ENCODE measurements at places on chromosomes 12 and 14.
A peak's percentile ranks its signal among the peaks of the same experiment; 100 is the strongest.

GRCh38 chr12:122137229-122137628 is 36.8 kb downstream of the IL31 start:
- no peak for DNase-seq

DNA sequence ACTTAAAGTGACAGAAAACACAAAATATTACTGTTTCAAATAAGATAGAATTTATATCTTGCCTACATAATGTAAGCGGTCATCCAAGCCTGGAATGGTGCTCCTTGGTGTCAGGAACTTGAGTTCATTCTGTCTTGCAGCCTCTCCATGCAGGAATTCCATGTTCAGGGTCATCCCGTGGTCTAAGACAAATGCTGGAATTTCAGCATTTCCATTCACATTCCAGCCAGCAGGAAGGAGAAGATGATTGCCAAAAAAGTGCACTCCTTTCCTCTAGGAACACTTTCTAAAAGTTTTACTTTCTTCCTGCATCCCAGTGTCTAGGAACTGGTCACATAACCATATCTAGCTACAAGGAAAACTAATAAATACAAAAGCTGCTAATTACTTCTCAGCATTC is 106.3 kb downstream of the PTPRO start:
- no peak for DNase-seq

- DNase-seq: no peak
Observed at GRCh38 chr12:9760699-9761418, at the start of gene CD69. CD69 (minus strand) TSS chr12:9760901; CDS start chr12:9760820, 81 bp downstream.

GRCh38 chr14:94121485-94121884 is 7.9 kb downstream of the IFI27L2 start:
- DNase-seq: no peak

GRCh38 chr12:79121486-79121885 is 256.9 kb downstream of the SYT1 start:
- no peak for DNase-seq

- no peak for DNase-seq
Observed at GRCh38 chr12:92794814-92795213, 92.0 kb downstream of the PLEKHG7 start.

GRCh38 chr14:61033054-61033453 is 52.0 kb downstream of the SLC38A6 start:
- no peak for DNase-seq

GRCh38 chr12:113115455-113116126 is 20.0 kb downstream of the RASAL1 start:
- no peak for DNase-seq

DNA sequence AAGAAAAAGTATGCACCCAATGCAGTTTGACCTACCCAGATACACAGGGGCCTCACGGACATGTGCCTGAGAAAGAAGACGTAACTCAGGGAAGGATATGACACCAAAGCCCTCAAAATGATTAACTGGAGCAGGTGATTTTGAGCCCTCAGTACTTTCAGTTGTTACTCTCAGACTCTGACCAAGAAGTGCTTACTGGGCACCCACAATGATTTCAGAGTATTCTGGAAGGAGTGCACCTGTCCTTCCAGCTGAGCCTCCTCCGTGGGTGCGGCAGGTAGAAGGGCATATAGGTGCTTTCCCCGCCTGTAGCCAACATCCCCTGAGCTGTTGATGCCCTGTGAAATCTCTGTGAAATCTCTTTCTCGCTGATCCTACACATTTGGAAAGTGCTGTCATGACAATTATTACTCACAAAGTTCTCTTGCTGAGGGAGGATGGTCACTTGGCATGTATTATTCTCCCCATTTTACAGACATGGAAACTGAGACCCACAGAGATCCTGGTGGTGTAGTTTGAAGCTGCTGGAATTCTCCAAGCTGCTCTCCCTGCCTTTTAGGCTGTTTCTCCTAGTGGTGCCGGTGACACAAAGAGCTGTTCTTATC is 154.3 kb upstream of the CCND2 start:
- DNase-seq: no peak

DNA sequence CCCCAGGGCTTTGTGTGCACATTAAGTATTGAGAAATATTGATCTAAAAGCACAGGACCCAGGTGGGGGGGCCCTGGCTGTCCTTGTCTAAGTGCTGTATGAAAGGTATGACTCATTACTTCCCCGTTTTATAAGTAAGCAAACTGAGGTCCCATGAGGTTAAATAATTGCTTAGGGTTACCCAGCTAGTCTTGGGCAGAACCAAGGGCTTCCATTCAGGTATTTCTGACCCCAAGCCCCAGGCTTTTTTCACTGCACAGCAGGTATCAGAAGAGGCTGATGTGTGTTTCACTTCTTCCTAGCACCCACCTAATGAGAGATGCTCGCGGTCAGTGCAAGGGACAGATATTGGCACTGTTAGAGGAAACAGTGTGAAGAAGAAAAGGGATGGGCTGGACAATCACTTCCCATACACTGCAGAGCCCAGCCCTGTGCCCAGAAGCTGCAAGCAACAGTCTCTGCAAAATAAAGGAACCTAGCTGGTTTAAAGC is 4.7 kb upstream of the TC2N start:
- DNase-seq: no peak

DNA sequence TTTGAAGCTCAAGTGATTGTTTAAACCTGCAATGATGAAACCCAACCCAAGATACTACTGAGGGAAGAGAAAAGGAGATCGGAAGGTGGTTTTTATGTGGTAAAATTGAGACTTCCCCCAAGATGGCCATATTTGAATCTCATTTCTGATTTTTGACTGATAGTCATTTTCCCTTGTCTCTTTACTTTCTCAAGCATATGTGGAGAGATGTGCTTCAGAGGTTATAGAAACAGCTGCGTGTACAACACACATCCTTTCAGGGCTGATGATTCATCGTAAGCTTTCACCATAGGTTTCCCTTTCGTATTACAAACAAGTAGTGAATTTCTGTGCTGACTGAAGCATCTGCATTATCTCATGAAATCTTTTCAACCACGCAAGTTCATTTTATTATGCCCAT is 276.2 kb downstream of the EMP1 start:
- DNase-seq: no peak

DNA sequence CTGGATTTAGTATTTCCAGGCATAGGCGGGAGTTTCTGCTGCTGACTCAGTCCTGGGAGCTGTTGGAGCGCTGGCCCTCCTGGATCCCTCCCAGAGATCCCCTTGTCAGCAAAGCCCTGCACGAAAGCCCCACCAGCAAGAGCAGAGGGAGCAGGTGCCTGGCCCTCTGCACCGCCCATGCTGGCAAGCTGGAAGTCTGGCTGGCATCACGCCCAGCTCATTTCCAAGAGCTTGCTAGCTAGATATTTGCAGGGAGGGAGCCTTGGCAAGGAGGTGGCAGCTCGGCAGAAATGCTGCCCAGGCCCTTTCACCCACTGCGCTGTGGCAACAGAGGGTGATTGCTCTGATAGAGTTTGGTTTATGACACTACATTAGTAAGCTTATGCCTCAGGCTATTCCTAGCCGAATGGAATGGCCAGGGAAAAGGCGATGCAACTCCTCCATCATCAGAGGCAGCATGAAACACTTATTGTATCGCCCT is 193.9 kb downstream of the EMP1 start:
- peak; percentile 87 for DNase-seq

DNA sequence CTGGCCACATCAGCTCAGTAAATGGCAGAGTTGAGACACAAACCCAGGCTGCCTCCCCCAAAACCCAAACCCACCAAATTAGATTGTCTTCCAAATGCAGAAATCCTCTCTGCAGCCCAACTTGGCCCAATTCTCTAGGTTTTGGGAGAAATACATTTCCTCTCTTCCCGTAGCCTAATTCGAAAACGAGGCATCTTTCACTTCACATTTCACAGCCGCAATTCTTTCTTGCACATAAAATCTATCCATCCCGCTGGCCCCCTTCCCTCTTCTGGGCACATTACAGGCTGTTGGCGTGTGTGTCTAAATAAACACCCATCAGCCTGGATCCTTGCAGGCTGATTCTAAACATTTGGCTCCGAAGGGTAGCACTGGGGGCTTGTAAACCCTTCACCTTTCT is 83.8 kb upstream of the VRK1 start:
- no peak for DNase-seq

DNA sequence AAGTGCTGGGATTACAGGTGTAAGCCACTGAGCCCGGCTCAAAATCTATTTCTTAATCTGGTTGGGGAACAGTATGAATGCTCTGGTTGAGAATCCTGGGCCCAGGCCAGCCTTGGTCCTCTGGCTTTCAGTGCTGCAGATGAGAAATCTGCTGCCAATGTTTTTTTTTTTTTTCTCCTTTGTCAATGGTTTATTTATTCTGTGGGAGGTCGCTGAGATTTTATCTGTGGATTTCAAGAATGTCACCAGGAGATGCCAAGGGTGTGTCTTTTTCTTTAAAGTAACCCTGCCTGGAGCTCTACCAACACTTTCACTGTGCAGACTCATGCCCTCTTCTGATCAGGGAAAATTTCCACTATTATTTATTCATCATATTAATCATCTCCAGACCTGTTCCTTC is 3.6 kb downstream of the SLC25A29 start:
- no peak for DNase-seq

DNA sequence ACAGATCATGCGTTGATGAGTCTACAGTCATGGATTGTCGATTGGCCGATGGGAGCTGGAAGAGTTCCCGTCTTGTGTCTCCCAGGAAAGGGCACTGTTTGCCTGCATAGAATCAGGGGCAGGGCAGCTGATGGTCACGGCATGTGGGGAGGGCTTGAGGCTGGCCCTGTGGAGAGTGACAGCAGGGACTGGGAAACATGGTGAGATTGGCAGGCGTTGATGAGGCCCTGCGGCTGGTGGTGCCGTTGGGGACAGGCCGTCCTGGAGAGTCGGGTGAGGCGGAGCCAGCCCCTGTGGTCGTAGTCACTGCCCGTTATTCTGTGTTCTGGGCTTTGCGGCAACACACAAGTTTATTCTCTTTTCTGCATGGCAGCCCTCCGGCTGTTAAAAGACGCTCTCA is 52.9 kb downstream of the TECPR2 start:
- DNase-seq: no peak

- DNase-seq: no peak
Observed at GRCh38 chr14:71956920-71957563, 24.8 kb downstream of the RGS6 start.

DNA sequence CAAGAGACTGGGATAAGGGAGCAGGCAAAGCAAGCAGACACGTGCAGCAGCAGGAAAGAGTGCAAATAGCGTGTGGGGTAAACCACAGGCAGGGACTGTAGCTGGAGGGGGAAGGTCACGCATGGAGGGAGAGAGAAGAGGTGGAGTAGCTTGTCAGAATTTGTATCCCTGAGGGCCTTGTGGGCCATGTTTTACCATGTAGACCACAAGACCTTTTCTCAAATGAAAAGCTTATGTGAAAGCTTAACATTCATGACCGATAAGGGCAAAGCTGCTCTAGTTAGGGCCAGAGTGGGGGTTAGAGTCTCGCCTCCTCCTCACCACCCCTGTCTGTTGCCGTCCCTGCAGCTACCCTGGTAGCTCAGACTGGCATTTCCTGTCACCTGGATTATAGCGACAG is 152.9 kb upstream of the E2F7 start:
- DNase-seq: no peak

DNA sequence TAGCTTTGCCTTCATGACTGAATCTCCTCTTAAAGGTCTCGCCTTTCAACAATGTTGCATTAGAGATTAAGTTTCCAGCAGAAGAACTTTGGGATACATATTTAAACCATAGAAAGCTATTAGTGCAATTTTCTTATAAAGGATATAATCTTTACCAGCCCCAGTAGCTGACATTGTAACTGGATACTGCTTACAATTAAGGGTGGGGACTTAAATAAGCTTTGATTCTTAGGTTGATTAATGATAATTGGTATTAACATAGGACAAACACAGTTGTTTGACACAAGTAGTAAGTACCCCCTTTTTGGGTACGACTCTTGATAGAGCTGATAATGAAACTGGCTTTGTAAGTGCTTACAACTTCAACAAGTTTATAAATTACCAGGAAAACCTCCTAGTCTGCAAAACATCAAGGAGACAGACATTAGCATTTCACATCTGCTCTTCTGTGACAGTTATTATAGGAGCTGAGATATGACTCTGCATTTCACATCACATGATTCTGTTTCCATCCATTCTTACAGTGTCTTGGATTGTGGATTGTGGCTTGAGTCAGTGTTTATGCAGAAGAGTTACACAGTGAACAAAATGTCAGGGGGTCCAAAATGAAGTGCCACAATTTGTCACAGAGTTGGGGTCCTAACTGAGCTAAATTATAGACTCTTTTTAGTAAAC is 249.1 kb upstream of the E2F7 start:
- no peak for DNase-seq

DNA sequence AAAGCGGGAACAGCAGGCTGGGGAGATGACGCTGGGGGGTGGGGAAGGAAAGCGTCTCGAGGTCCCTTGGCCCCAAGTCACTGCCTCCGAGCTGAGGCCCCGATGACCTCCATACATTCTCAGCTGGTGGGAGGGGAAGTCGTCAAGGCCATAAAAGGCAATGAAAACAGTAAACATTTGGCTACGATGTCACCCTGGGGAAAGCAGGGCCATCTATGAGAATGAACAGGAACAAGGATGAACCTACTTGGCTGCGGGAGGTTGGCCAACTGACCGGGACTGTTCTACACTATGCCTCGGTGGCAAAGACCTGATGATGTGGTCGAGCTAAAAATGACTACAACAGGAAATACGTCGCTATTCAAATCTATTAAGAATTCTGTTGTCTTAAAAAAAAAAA is 19.5 kb downstream of the PRKAB1 start:
- no peak for DNase-seq
